ENCODE measurements at places on chromosomes 16 and 17.

- DNase-seq: no peak
Observed at GRCh38 chr17:78134899-78135385, 4.4 kb downstream of the TMC8 start.

DNA sequence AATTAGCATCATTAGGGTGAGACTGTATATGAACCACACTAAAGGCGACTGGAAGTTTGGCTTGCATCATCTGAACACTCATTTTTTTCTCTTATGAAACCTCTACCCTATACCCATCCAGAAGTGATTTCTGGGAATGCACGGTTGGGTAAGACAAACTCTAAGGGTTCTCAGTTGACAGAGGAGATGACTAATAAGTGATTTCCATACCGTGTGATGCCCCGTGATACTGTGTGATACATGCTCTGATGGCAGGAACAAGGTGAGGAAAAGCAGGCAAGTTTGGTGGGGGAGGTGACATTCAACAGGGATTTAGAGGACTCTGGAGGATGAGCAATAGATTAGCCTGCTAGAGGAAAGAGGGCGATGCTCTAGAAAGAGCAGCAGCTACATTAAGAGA lies 156.4 kb upstream of the CCL2 start:
- DNase-seq: no peak

- no peak for DNase-seq
Observed at GRCh38 chr17:9401434-9401833, 174.2 kb downstream of the STX8 start.

DNA sequence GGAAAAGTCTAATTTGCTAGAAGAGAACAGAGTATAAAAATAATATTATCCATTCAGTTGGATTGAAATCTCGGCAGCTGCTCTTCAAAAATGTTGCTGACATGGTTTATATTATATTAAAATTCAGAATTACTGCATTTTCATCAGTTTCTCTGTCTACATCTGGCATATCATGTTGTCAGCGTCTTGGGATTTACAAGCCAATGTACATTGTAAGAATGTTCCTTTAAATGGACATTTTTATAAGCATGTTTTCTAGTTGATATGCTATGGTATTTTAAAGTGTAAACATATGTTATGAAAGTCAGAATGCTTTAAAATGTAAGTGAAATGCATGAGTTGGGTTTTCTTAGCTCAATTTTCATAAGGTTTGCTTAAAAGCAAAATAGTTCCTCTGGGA lies 528.1 kb upstream of the CDH8 start:
- DNase-seq: no peak

- no peak for DNase-seq
Observed at GRCh38 chr17:79864617-79865250, 25.5 kb upstream of the CBX4 start.

GRCh38 chr17:39198186-39198566 lies 707 bp upstream of the CACNB1 start:
- no peak for DNase-seq

GRCh38 chr17:57905875-57906455 lies 49.2 kb downstream of the CUEDC1 start:
- no peak for DNase-seq

DNA sequence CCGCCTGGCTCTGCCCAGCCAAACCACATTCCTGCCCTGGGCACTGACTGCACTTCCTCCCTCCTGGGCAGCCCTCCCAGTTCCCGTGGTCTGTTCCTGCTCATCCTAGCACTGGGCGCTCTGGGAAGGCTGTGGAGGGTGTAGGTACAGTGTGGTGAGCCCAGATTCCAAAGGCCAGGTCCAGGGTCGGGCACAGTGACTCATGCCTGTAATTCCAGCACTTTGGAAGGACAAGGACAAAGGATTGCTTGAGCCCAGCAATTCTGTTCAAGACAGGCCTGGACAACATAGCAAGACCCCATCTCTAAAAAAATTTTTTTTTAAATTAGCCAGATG lies 30.6 kb downstream of the C16orf74 start:
- DNase-seq: peak; percentile 91

GRCh38 chr17:77087650-77088454 lies 52.9 kb upstream of the SEC14L1 start:
- no peak for DNase-seq

- DNase-seq: no peak
Observed at GRCh38 chr16:84700446-84701300, 873 bp downstream of the USP10 start.

GRCh38 chr17:36030956-36031355 lies 13.2 kb upstream of the CCL23 start:
- DNase-seq: no peak

Data from H4 (cell line).